ENCODE measurements at places on chromosomes 5 and 9. TPM values are rescaled to one million over a fixed set of nuclear protein-coding genes. Genes with fewer than 3 reads are reported as not detected.

Gene NUTM2G
- total RNA-seq: not detected

Gene LVRN
- total RNA-seq: 1.3 TPM

Gene BRINP1
- 1.9 TPM for total RNA-seq

Gene SAXO1
- not detected for total RNA-seq

Gene C9orf152
- not detected for total RNA-seq

Gene ZNF879
- total RNA-seq: 5.9 TPM

DNA sequence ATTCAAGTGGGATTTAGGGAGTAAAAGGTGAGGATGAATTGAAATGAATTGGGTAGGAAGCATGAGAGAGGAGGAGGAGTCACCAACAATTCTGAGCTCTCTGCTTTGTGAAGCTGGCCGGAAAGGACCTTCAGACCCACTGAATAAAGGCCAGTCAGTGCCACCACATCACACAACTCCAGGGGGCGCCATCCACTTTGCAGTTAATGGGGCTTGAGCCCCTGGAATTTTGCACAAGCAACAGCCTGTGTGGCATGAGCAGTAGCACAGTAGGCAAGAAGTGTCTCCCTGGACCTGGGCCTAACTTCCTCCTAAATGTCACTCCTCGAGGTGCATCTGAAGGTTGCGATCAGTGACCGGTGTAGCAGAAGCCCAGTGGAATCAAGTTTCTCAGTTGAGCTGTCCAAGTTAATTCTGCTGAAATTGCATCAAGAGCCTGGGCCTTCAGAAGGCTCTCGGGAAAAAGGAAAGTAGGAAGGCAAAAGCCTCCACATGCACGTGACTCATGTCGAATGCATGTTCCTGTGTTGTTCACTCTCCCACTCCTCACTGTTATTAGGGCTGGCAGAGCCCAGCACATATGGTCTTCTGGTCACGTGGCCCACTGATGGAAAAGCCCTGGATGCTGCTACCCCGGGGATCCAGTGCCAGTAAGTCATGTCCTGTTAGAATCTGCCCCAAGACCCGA is 27.8 kb upstream of the GLIS3 start:
- H3K4me1 ChIP-seq: no peaks in the 10 kb centered on the region
- H3K4me3 ChIP-seq: no peak overlapping the region

GRCh38 chr9:84823421-84824271 is 154.1 kb downstream of the NTRK2 start:
- no peaks in the 10 kb centered on the region for H3K36me3 ChIP-seq
- peaks cover 4% of the 10 kb centered on the region for H3K4me1 ChIP-seq
- H3K27ac ChIP-seq: no peak overlapping the region
- no peak for DNase-seq
- no peak overlapping the region for H3K4me3 ChIP-seq

- H3K36me3 ChIP-seq: no peaks in the 10 kb centered on the region
- H3K4me3 ChIP-seq: no peak overlapping the region
- H3K27ac ChIP-seq: no peak overlapping the region
- peaks cover 3% of the 10 kb centered on the region for H3K27me3 ChIP-seq
Observed at GRCh38 chr9:98303633-98304125, 48.2 kb upstream of the TBC1D2 start.

DNA sequence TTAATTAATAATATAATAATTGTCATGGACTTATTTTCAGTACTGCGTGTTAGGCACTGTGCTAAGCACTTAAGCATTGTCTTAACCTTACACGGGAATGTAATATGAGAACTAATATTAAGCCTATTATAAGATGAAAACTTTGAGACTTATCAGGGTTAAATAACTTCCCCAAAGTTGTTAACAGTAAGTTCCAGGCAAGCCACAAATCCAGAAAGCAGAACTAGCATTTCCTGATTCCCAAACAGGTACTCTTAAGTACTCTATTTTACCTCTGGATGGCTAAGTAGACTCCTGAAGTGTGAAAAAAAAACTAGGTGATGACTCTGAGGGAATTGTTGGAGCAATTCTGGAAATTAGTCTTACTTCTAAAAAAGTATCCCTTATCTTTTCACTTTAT is 23.8 kb downstream of the GABRG2 start:
- no peak for DNase-seq
- no peaks in the 10 kb centered on the region for H3K27me3 ChIP-seq
- H3K36me3 ChIP-seq: no peaks in the 10 kb centered on the region
- H3K4me3 ChIP-seq: no peak overlapping the region

- H3K27ac ChIP-seq: no peak overlapping the region
- DNase-seq: no peak
- H3K4me3 ChIP-seq: peak overlapping the region; percentile 4
- no peaks in the 10 kb centered on the region for H3K27me3 ChIP-seq
Observed at GRCh38 chr5:113050721-113051382, 74.3 kb downstream of the DCP2 start.

DNA sequence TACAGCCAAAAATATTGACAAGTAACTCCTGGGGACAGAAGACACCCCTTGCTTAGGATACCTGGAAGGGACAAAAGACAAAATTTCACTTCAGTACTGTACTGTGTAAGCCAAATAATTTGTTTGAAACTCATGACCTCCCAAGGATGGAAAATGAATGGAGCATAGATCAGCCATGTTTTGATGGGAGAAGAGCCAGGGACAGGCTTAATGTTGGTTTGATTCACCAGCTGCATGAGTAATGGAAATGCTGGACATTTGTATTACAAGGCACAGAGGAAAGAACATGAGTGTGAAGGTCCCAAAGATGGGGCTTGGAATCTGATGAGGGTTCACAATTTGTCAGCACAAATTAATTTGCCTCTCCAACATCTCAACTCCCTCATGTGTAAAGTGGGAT is 122.8 kb downstream of the ENC1 start:
- H3K4me1 ChIP-seq: peaks cover 5% of the 10 kb centered on the region
- H3K27me3 ChIP-seq: peaks cover 4% of the 10 kb centered on the region
- no peak overlapping the region for H3K4me3 ChIP-seq
- peaks cover 3% of the 10 kb centered on the region for H3K36me3 ChIP-seq
- DNase-seq: no peak

DNA sequence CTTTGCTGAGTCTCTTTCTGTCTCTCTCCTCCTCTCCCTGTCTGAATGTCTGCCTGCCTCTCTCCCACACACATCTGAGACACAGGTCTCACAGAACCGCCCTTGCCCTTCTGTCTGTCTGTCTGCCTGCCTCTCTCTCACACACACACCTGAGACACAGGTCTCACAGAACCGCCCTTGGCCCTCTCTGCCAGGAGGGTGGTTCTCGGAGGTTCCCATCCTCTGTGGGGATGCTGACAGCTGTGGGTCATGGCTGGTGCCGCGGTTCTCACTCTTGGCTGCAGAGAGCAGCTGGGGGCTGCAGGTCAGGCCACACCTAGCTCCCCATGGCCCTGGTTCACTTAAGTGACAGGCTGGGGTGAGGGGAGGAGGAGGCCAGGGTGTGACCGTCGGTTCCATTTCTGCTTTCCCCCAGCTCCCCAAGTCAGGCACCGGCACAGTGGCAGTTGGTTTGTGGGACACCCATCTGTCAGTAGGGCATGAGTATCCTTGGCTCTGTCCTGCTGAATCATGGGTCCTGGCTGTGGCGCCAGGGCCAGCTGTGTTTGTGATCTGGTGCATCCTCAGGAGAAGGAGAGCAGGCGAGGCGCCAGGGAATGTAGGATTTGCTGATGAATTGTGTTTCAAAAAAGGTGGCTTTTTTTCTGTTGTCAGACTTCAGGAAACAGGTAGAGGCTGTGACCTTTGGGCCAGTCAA is 42.3 kb upstream of the CLPTM1L start:
- H3K36me3 ChIP-seq: peaks cover 3% of the 10 kb centered on the region
- H3K4me3 ChIP-seq: peak overlapping the region; percentile 64
- no peak overlapping the region for H3K27ac ChIP-seq
- peaks cover 10% of the 10 kb centered on the region for H3K4me1 ChIP-seq

- no peak overlapping the region for H3K27ac ChIP-seq
- no peaks in the 10 kb centered on the region for H3K27me3 ChIP-seq
- no peaks in the 10 kb centered on the region for H3K36me3 ChIP-seq
- no peak overlapping the region for H3K4me3 ChIP-seq
Observed at GRCh38 chr5:8773046-8773615, 772.7 kb downstream of the SEMA5A start.

DNA sequence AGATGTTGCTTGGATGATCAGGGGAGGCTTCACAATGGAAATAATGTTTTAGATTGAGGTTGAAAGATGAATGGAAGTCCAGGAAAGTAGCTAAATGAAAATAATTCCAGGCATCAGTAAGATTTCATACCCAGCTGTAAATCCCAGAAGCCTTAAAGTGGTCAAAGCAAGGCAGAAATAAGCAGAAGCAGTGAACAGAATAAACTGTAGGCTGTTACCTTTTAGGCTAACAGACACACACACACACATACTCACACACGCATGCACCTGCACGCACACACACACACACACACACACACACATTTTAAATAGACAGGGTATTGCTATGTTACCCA is 175.3 kb downstream of the WDR70 start:
- no peaks in the 10 kb centered on the region for H3K36me3 ChIP-seq
- peaks cover 1% of the 10 kb centered on the region for H3K27me3 ChIP-seq

GRCh38 chr5:129113867-129114266 is 19.3 kb downstream of the ISOC1 start:
- H3K27me3 ChIP-seq: no peaks in the 10 kb centered on the region
- peaks cover 18% of the 10 kb centered on the region for H3K4me1 ChIP-seq
- no peak for DNase-seq
- no peak overlapping the region for H3K27ac ChIP-seq

DNA sequence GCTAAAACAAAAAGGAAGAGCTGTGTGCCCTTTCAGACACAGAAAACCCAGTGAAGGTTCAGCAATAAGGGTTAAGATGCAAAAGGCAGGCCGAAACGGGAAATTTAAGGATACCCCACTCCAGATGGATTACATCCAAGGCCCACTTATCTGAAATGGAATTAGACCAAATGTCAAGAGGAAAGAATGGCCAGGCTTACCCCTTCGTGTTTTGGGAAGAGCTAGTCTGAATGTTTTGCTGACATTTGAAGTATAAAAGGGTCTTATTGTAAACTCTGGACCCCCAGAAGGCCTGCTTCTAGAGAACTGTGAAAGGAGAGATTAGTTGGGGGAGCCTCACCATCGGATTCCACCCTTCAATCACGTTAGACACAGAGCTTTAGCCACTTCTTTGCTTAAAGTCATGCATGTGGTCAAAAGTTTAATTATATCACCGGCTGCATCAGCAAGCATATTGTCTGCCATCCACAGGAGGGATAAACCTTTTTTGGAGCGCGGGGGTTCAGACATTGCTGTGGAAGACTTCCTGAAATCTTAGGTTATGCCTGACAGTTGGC is 93.3 kb downstream of the EFNA5 start:
- no peak for DNase-seq
- no peaks in the 10 kb centered on the region for H3K27me3 ChIP-seq
- no peaks in the 10 kb centered on the region for H3K4me1 ChIP-seq
- no peak overlapping the region for H3K27ac ChIP-seq

- H3K27ac ChIP-seq: no peak overlapping the region
- H3K36me3 ChIP-seq: no peaks in the 10 kb centered on the region
- no peaks in the 10 kb centered on the region for H3K4me1 ChIP-seq
- H3K4me3 ChIP-seq: no peak overlapping the region
Observed at GRCh38 chr5:59259237-59259636, 634.3 kb downstream of the PDE4D start.

- peaks cover 3% of the 10 kb centered on the region for H3K4me1 ChIP-seq
- H3K4me3 ChIP-seq: no peak overlapping the region
- no peaks in the 10 kb centered on the region for H3K36me3 ChIP-seq
- DNase-seq: no peak
- no peaks in the 10 kb centered on the region for H3K27me3 ChIP-seq
- H3K27ac ChIP-seq: no peak overlapping the region
Observed at GRCh38 chr5:57698802-57699201, 216.2 kb upstream of the ACTBL2 start.

GRCh38 chr5:19196631-19197030 is 791.4 kb downstream of the CDH18 start:
- no peaks in the 10 kb centered on the region for H3K4me1 ChIP-seq
- H3K4me3 ChIP-seq: no peak overlapping the region
- no peak for DNase-seq

- no peak for DNase-seq
- H3K36me3 ChIP-seq: peaks cover 5% of the 10 kb centered on the region
- H3K4me3 ChIP-seq: no peak overlapping the region
- no peak overlapping the region for H3K27ac ChIP-seq
Observed at GRCh38 chr5:34676416-34676815, 20.3 kb downstream of the RAI14 start.

GRCh38 chr5:76527685-76528161 is 95.5 kb downstream of the F2RL2 start:
- no peak for DNase-seq
- peaks cover 11% of the 10 kb centered on the region for H3K4me1 ChIP-seq
- H3K36me3 ChIP-seq: no peaks in the 10 kb centered on the region
- H3K27me3 ChIP-seq: no peaks in the 10 kb centered on the region

DNA sequence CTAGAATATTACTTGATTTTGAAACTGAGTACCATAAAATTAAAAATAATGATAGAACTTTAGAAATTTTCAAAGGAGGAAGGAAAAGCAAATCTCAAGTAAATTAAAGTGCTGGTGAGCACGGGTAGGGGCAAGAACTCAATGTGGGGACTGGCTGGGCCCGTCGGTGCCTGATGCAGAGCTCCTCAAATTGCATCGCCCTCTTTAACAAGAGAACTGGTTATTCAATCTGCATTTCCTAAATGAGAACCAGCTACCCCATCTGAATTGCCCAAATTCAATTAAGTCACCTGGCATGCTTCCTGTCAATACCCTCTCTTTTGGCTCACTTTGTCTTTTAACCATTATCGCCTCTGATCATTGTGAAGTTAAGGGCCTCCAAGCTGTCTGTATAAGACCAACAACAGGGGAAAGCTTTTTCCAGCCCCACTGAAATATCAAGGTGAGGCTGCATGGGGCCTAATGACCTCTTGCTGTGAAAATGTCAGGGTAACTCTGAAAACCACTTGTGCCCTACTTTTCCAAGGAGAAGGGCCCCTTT is 316.7 kb downstream of the SLIT3 start:
- H3K36me3 ChIP-seq: no peaks in the 10 kb centered on the region
- H3K27me3 ChIP-seq: no peaks in the 10 kb centered on the region
- DNase-seq: no peak
- no peak overlapping the region for H3K4me3 ChIP-seq

GRCh38 chr9:129273136-129273895 is 95.3 kb upstream of the IER5L start:
- H3K36me3 ChIP-seq: no peaks in the 10 kb centered on the region
- no peak overlapping the region for H3K4me3 ChIP-seq
- no peak overlapping the region for H3K27ac ChIP-seq

DNA sequence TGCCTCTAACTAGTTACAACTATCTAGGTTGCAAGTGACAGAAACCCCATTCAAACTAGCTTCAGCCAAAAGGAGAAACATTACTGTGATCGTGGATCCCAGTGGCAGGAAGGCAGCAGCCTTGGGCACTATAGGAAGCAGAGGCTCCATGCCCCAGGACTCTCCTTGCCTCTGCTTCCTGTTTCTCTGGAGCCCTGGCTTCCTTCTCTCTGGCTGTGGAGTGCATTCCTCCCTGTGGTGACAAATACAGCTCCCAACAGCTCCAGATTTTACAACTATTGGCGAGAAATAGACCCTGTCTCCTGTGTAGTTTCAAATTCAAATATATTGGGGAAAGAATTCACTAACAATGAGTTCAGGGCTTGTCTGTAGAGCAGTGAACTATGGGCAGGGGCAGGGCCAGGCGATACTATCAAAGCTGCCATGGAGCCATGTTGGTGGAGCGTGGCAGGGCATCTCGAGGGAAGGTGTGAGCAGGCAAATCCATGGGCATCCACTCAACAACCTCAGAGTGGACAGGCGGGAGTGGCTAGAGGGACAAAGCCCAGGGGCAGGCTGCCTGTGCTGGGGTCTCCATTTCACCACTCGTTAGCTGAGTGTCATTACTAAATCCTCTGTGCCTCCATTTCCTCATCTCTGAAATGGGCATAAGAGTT is 189.5 kb downstream of the ERCC6L2 start:
- DNase-seq: no peak
- peaks cover 29% of the 10 kb centered on the region for H3K4me1 ChIP-seq
- no peak overlapping the region for H3K4me3 ChIP-seq
- H3K27me3 ChIP-seq: peaks cover 2% of the 10 kb centered on the region
